D341Med (cell line): ENCODE measurements at places on chromosomes 16 and 17.

- no peak for DNase-seq
These were observed 4.6 kb upstream of the PMP22 start for GRCh38 chr17:15269780-15270089.

- no peak for DNase-seq
These were observed 3.8 kb downstream of the SNX20 start for GRCh38 chr16:50677351-50677750.

DNA sequence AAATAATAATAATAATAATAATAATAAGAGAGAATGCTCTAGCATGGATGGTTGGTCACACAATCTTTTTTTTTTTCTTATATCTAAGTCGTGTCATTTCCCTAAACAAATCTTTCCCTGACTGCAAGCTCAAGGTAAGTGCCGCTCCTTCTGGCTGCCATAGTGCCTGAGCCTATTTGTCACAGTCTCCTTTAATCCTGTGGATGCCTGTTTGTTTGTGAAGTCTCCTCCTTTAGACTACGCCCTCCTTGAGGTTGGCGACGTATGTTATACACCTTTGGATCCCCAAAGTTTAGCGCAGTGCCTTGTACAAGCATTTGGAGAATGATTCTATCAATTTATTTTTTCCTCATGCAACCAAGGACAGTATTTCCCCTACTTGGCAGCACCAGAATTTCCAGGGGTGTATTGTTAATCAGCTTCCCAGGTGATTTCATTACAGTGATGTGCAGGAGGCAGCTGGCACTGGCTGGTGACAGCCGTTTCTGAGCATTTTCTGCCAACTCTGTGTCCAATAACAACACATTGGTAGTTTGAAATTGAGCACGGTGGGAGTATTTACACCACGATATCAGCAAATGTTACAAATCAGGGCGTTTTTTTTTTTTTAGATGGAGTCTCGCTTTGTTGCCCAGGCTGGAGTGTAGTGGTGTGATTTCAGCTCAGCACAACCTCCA, 26.6 kb downstream of the TMEM238L start:
- no peak for DNase-seq

DNA sequence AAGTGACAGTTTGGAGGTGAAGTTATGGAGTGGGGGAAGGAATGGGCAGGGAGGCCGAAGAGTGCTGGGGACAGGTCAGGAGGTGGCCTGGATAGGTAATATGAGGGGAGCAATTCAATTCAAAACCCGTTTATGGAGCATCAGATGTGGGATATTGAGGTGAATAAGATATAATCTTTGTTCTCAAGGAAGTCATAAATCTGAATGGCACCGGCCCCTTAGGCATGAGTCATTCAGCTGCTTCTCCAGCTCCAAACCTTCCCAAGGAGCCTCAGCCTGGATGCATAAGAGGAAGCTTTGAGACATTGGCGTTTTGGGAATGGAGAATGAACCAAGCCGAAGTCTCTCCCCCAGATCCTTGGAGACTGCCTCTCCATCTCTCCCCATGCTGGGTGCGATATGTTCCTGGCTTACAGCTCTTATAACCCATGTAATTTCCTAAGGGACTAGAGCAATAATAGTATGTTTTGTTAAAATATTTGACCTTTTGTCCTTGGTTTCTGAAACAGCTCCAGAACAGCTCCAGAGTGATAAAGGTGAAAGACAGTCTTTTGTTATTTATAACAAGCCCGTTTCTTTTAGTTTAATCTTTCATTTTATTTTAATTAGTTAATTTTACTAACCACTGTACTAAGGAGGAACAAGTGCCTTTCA, 1.7 kb downstream of the TUBG2 start:
- DNase-seq: no peak

GRCh38 chr16:10539236-10539635, 41.2 kb downstream of the EMP2 start:
- no peak for DNase-seq

- no peak for DNase-seq
These were observed 88.2 kb upstream of the CORO6 start for GRCh38 chr17:29710891-29711418.

GRCh38 chr17:19371259-19372010, 6.9 kb upstream of the MAPK7 start:
- DNase-seq: no peak

GRCh38 chr17:79829004-79829403, 10.2 kb downstream of the CBX4 start:
- DNase-seq: no peak

DNA sequence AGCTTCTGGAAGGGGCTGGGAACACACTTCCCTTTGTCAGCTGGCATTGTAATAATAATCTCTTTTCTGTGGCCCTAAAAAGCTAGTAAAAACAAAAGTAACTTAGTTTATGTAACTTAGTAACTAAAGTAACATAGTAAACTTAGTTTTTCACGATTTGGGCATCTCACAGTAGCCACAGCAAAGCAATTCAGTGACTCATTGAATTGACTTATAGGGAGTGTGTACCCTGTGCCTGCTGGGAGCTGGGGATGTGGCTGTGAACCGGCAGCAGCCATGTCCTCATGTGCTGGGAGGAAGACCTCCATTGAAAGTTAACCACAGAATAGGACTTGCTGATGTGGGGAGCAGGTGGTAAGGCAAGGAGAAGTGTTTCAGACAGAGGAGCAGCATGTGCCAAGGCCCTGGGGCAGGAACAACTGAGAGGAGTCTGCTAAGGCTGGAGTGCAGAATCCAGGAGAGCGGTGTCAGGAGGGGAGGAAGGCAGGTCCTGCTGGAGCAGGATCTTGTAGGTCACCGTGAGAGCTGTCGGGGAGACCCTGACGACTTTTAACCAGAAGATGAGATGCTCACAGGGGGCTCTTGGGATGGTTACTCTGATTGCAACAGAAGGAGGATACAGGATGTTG, 112.8 kb downstream of the PLCG2 start:
- no peak for DNase-seq

GRCh38 chr16:74713325-74713724, 12.7 kb upstream of the MLKL start:
- DNase-seq: peak; percentile 20

- no peak for DNase-seq
These were observed 63.9 kb downstream of the RTN4RL1 start for GRCh38 chr17:1961189-1961588.

GRCh38 chr17:63421681-63422645, 24.1 kb downstream of the CYB561 start:
- peak; percentile 39 for DNase-seq

DNA sequence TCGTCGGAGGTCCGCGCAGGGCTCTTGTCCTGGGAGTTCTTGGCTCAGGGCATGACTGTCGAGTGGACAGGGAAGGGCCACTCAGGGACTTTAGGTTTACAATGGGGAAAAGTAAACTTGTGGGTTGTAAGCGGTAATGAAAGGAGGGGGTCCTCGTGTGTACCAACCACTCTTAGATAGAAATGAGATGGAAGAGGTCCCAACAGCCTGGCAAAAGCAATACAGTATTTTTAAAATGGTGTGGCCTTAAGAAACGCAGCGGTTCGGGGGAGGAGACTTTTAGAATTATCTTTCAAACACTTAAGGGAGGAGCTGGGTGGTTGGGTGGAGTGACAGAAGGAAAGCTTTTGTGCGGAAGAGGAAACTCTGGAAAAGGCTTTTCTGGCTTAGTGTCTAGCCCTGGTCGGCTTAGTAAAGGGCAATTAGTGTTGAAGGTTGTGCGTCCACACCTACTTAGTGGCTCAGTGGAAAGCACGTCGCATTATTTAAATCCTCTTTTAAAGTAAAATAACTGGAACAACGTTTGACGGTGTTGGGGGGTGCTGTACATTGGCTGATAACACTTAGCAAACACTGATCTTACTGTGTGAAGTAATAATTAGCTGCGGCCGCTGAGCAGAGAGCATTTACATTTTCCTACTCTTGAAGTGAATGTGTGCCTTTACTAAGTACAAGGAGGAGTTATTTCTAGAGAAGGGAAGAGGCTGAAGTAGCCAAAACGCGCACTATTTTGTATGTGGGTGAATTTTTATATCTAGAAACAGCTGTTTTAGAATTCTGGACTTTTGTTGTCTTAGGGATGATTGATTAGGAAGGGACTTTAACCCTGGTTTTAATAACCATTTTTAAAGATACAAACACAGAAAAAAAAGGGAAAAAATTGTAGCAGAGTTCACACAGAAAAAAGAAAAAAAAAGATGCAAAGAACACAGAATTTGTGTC, 1.0 kb downstream of the WSB1 start:
- peak; percentile 84 for DNase-seq

DNA sequence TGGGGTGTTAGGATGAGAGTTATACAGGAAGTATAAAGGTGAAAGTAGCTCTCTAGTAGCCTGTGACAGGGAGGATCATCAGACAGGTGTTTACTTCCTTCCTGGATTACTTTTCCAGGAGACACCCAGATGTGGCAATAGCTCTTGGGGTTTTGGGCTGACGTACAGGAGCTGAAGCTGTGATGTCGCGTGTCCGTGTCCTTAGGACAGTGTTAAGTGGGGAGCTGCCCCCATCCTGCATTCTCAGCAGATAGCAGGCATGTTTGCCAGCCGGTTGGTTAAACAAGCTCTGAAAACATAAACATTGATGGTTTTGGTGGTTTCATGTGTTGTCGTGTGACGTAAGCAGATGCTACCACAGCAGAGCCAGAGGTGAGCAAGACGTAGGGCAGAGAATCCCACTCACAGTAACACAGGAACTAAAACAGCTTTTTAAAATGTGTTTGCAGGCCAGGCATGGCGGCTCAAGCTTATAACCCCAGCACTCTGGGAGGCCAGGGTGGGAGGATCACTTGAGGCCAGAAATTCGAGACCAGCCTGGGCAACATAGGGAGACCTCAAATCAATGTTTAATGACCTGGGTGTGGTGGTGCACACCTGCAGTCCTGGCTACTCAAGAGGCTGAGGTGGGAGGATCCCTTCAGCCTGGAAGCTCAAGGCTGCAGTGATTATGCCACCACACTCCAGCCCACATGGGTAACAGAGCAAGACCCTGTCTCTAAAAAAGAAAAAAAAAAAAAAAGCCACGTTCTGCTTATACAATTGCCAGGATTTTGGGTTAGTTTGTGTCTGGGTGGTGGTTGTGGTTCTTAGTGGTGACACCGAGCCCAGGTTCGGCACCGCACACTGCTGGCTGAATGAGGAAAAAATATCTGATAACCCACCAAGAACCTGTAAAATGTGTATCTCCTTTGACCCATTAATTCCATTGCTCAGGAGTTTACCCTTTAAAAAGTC, 18.2 kb upstream of the IL17C start:
- no peak for DNase-seq

- no peak for DNase-seq
These were observed 30.8 kb downstream of the CDIP1 start for GRCh38 chr16:4507588-4508345.

DNA sequence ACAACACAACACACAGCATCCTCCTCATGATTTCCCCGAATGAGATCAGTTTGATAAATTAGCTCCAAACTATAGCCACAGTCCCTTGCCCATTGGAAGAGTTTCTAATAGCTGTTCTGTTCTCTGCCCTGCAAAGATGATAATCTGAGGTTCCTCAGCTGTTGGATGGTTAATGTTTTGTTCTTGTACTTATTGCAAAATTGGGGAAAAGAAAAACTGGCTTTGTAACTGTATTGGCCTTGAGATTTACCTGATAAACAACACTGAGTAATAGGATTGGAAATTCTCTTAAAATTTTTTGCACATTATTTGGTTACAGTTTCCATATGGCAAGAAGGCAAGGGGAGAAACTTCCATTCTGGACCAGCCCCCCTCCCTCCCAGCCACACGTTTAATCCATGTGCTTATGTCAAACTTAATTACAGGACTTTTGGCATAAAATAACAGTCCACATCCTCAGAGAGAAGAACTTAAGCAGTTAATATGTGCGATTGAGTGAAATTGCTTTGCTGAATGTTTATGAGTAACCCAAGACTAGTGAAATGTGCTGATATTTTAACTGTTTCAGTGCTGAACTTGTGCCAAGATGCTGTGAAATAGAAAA, 119.1 kb upstream of the ZFHX3 start:
- no peak for DNase-seq

DNA sequence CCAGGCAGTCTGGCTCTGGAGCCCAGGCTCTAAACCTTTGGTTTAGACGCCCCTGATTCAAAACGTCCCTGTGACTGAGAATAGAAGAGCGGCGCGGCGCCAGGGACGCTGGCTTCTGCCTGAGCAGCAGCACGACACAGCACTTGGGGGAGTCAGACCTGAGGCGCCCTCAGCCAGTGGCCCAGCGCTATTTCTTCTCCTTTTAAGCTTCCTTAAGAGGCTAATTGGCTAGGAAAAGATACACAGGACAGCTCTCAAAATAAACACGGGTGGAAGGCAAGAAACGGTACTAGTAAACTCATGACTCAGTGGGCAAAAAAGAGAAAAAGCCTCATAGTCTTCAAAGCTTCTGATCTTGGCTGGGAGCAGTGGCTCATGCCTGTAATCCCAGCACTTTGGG, 34.9 kb downstream of the GTF3C1 start:
- no peak for DNase-seq

GRCh38 chr17:4604111-4604644, 19.8 kb downstream of the SMTNL2 start:
- no peak for DNase-seq

GRCh38 chr16:85188822-85189672, 76.8 kb upstream of the CIBAR2 start:
- no peak for DNase-seq

GRCh38 chr17:81840826-81841778, 6.3 kb upstream of the PPP1R27 start:
- DNase-seq: no peak

DNA sequence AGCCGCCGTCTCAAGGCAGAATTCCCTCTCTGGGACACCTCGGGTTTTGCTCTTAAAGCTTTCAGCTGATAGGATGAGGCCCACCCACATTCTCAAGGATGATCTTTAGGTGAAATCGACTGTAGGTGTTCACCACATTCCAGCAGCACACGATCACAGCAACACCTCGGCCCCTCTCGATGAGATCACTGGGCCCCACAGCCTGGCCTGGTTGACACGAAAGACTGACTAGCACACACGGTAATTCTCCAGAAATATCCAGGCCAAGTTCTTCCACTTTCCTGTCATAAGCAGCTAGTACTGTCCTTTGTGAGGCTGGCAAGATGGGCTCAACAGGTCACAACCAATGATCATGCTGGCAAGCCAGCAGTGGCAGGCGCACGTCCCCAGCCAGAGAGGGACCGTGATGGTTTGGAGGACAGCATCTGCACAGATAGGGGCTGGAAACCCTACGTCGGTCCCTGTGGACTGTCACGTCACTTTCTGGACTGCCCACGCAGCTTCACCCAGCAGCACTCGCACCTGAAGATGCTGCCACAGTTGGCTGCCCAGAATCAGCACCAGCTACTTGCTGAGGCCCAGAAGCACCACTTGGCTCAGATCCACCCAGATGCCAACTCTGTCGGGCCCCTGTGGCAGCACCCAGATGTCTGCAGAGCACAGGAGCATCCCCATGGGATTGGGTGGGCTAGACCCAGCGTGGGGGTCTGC, 17.4 kb downstream of the TMC6 start:
- DNase-seq: peak; percentile 54

- DNase-seq: no peak
These were observed 48.9 kb downstream of the ERCC4 start for GRCh38 chr16:13968835-13969234.

GRCh38 chr17:14791221-14791620, 473.9 kb downstream of the PMP22 start:
- DNase-seq: no peak
